NCI-H2081 treated with DMSO at 0.1 percent for 48 hours (cell line): ENCODE measurements at places on chromosomes 12 and 14.

GRCh38 chr14:65826946-65827345 is 414.4 kb downstream of the FUT8 start:
- no peak for DNase-seq

DNA sequence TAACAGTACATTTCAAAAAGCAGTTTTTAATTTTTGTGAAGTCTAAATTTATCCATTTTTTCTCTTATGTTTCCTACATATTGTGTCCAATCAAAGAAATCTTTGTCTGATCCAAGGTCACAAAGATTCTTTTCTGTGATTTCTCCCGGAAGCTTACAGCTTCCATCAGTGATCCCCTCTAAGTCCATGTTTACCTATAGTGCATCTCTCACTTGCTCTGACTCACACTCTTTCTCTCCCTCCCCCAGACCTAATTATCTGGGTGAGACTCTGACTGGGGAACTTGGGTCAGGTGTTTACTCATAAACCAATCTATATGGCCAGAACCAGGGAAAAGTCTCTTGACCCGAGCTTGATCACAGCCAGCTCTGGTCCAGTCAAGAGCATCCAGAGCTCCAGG is 224.4 kb downstream of the SPTSSA start:
- DNase-seq: no peak

GRCh38 chr12:38327356-38327755 is 10.8 kb downstream of the ALG10B start:
- no peak for DNase-seq

DNA sequence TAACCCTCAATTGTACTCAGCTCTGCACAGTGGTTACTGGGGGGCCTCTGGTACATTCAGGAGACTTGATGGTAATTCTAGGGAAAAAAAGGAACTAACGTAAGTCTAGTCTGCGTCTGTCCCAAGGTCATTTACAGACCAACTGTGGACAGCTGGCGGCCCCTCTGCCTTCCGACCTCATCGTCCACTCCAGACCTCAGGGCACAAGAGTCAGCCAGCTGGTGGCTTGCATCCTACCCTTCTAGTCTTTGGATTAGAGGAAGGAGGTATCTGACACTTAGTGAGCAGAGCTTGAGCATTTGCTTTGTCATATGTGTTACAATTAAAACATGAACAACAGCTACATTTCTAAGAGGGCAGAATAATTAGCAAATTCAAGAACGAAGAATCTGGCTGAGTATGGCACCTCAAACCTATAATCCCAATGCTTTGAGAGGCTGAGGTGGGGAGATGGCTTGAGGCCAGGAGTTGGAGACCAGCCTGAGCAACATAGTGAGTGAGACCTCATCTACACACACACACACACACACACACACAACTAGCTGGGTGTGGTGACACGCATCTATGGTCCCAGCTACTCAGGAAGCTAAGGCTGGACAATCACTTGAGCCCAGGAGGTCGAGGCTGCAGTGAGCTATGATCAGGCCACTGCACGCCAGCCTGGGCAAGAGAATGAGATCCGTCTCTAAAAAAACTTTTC is 36.5 kb downstream of the SSH1 start:
- no peak for DNase-seq

DNA sequence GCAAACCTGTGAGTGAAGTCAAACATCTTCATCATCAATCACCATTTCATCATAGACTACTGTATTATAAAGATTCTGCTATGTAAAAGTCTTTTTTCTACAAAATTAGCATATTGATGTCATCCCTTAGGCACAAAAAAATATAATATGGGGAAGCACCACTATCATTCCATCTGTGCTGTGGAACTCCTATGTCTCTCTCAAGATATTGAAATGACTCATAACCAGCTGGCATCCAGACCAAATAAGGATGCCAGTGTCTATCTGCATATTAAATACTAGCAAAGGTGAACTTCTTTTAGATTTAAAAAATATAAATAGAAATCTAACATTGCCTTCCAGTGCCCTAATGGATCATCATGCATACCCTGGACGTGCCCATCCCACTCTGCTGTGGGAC is 17.9 kb upstream of the DCAF5 start:
- no peak for DNase-seq

DNA sequence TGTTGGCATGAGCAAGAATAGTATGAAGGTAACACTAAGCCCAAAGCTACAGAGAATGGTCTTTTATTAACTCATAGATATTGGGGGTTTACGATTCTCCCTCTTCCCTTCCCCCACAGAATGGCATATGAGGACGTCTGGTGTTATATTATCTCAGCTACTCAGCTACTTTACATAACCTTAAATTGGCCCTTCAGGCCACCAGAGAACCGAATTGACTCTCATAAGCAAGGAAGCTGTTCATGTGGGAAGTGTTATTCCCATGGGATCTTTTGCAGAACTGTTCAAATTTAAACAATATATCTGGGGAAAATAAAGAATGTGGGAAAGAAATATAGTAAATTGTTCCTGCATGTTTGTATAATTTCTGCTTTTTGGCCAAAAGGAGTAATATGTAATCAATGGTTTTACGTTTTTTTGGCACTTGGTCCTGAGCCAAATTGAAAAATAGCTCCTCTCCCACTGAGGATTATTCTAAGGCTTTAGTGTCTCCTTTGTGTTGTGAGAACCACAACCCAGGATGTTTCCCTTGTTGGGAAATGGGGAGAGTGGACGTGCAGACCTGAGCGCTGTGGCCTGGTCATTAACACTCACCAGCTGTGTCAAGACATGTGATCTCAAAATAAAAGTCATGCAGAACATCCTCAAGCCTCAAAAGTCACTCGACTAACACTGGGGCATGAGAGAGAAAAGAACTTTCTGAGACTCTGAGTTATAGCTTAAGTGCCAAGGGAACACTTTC is 31.8 kb upstream of the CMAS start:
- no peak for DNase-seq

- no peak for DNase-seq
Measured at GRCh38 chr14:22820731-22821130, 5.5 kb upstream of the SLC7A7 start.

DNA sequence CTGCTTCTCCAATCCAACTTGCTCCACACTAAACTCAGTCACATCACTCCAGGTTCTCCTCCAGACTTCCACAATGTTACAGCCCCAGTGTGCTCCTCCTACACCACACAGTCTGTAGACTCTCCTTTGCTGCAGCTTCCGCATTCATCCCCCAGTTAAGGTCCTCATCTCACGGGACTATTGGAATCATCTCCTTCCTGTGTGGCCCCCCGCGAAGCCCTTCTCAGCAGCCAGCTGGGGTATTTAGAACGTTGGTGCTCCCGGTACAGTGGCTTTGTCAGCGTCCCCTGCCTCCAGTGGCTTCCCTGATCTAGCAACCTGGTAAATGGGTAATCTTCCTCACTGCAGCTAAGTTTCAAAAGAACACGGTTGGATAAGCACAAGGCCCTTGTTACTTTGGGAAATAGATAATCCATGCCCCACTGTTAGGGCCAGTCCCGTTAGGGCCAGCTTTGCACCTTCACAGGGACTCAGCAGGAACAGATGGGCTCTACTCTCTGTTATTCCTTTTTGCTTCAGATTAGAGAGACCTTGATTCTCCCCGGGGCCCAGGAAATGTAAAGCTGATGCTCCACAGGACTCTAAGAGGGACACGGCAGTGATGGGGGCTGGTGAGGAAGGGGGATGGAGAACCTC is 823 bp upstream of the TSPAN11 start:
- DNase-seq: no peak

DNA sequence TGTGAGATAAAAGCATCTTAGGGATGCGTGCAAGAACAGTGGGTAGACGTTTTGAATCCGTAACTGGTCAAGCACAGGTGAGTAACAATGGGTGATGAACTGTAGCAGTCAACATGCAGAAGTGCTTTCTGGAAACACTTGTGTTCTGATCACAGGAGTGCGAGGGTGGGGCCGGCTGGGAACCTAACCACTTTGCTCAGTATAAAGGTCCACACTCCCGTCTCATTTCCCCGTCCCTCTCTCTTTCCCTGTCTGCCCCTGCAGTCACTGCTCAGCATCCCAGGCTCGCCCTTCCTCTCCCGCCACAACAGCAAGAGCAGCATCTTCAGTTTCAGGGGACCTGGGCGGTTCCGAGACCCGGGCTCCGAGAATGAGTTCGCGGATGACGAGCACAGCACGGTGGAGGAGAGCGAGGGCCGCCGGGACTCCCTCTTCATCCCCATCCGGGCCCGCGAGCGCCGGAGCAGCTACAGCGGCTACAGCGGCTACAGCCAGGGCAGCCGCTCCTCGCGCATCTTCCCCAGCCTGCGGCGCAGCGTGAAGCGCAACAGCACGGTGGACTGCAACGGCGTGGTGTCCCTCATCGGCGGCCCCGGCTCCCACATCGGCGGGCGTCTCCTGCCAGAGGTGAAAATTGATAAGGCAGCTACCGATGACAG is 127.1 kb downstream of the FIGNL2 start:
- no peak for DNase-seq

DNA sequence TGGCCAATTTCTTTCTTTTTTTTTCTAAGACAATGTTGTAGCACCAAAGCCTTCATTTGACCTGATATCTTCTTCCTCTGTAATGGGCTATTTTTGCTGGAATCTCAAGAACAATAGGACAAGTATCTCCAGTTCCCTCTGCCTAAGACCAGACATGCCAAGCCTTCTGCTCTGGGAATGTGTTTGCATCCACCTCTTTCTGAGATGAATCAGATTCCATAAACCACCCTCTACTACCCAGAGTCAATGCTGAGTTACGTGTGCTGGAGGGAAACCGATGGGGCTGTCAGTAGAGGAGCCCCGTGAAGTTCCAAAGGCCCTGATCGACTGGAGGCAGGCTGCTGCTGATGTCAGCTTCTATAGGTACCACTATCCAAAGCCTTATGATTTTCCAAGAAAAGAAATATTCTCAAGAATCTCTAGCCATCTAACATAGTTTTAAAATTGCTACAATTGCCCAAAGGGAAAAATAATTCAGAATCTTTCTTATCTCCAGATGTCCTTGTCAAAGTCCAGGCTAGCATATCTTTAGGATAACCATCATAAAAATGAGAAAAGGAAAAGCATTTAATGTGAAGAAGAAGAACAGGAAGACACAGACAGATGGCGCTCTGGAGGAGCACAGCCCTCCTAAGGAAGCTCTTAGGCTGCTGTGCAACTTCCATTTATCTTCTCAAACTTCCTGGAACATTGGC is 101.9 kb downstream of the SLC8A3 start:
- DNase-seq: no peak

DNA sequence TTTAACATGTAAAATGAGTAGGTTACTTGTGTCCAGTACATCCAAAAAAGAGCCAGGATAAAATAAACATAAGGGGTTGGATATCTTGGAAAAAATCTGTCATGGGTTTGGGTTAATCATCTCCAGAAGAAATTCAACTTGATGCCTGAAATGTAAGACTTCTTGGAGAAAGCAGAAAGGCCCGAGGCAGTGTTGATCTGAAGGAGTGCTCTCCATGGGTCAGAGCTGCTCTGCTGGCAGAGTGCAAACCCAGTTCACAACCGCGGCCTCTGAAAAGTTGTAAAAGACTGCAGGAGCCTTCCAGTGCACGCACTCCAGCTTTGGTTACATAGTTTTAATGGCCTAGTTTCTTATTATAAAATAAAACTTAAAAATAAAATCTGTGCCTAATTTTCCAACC is 97.3 kb upstream of the ALX1 start:
- no peak for DNase-seq

- DNase-seq: no peak
Measured at GRCh38 chr14:61472801-61473376, 151.5 kb downstream of the PRKCH start.
